ENCODE measurements at places on chromosomes 5 and 9.

DNA sequence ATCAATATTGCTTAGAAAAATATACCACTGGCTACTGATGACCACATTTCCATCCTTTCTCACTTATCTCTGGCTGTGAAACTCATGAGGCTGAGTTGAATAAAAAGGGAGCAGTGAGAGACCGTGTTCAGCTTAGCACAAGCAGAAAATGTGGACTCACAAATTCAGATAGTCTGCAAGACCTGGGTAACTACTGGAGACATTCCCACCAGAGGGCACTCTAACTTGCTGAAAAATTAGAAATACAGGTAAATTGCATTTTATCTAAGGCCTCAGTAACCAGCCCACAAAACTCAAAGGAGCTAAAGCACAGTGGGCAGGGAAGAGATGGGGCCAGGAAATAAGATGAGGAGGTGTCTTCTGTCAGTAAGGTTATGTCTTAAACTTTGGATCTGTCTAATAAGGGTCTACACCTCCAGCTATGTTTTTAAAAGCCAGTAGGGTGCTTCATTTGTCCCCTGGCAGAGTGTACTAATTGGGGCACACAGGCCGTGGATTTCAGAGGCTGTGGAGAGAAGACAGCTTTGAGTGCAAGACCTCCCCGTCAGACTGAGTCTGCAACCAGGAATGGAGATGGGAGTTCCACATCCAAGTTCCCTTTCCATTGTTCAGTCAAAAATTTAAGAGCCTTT lies 8.7 kb upstream of the NDUFB6 start:
- peak; percentile 77 for DNase-seq

- no peak for DNase-seq
These were observed 189.4 kb downstream of the CCDC192 start for GRCh38 chr5:127892467-127893207.

- DNase-seq: no peak
These were observed 29.7 kb downstream of the CNOT6 start for GRCh38 chr5:180523629-180524466.

- DNase-seq: no peak
These were observed 73.3 kb upstream of the SARDH start for GRCh38 chr9:133811471-133811870.

DNA sequence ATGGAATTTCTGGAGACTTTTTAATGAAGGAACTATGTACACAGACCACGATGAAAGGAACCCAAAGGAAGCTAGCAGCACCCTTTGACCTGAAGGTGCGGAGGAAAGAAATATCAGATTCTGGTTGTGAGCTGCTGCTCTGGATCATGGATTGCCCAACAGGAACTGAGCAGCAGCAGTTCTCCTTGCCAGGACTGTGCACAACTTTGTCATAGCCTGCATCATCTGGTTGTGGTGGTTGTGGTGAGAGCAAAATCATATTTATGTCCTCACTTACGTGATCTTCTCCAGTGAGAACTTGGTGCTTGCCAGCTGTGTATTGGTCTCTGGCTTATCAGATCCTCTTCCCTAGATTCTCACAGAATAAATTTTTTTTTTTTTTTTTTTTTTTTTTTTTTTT lies 70.7 kb upstream of the LPAR1 start:
- no peak for DNase-seq

- DNase-seq: no peak
These were observed 133.6 kb downstream of the MVB12B start for GRCh38 chr9:126459965-126460843.

DNA sequence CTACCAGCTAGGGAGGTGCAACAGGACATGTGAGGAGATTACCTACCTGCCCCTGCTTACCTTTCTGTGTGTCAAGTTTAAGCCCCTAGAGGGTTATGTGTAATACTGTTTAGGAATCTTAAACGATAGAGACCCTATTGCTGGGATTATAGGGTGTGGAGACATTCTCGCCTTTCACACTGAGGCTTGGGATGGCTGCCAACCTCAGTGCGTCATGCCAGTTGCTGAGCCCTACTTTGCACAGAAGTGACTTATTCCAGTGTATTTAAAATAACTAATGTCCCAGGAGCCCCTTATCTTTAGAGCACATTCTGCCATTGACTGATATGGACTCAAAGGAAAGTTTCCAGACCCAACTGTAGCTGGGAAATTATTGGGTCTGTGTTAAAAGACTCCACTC lies 76.6 kb upstream of the XPA start:
- DNase-seq: no peak

- DNase-seq: no peak
These were observed 35.1 kb downstream of the TDRD7 start for GRCh38 chr9:97447001-97447400.

GRCh38 chr9:114552706-114553105 lies 34.9 kb upstream of the ATP6V1G1 start:
- DNase-seq: no peak

DNA sequence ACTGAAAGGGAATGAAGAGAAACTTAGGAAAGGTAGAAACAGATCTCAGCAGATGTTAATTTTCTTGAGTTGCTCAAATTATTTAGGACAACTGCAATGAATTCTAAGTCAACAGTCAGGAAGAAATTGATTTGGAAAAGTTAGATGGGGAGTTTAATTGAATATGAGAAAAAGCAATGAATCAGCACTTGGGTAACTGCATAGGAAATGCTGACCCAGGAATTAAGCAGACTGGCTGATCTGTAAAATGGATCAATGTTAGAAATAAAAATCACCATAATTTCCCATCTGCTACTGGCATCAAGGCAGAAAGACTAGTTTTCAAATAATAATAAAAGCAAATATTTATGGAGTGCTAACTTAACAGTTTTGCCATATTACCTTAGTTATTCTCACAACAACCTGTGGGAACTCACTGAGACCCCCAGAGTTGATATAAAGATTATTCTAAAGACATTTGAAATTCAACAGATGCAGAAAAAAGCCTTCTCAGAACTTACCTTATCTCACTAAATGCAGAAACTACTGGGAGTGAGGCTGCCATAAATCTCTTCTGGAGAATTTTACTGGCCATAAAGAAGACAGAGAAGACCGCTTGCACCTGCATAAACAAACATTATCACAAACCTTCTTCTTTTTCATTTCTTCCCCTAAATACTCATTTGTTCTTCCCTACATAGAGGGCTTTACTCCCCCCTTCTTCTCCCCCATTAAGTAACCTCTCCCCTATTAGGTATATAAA lies 22.8 kb upstream of the SLC12A2 start:
- DNase-seq: no peak

DNA sequence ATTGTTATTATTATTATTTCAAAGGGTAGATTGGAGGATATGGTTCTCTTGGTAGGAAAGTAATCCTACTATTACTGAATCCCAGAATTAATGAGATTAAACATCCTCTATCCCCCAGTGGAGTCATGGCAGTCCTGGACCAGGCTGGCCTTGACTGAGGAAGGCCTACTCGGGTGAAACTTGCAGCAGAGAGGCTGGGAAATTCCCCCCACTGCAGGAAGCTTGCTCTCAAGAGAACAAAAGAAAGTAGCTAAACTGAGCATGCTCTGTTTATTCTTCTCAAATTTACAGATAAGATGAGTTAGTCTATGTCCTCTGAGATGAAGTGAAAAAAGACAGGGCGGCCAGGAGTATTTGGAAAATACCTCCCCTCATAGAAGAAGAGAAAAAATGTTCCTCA lies 233.9 kb upstream of the RPS23 start:
- DNase-seq: no peak

- DNase-seq: no peak
These were observed 127.3 kb downstream of the ZNF608 start for GRCh38 chr5:124619121-124619520.

- no peak for DNase-seq
These were observed 1058.0 kb downstream of the MAT2B start for GRCh38 chr5:164563370-164563769.

DNA sequence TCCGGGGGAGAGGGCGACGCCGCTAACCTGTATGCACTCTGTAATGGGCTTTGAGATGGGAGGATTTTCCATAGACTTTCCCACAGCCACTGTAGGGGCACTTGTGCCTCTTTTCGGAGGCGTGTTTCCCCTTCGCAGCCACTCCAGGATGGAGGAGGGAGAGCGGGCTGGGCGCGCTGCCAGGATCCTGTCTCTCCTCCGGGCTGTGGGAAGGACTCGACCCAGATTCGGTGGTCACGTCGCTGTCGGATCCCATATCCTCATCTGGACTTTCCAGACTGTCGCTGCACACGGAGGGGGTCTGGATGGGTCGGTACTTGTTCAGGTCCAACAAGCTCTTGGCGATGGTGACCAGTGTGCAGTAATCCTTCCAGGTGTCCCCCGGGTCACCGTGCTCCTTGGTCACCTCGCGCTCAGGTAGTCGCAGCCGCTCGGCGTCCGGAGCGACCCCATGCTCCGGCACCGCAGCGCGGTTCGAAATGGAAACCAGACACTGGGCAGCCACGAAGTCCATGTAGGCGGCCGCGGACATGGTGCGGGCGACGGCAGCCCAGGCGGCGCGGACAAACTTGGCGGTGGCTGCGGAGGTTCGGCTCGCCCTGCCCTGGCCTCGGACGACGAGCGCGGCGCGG lies 1.5 kb downstream of the KLF9 start:
- peak; percentile 24 for DNase-seq

DNA sequence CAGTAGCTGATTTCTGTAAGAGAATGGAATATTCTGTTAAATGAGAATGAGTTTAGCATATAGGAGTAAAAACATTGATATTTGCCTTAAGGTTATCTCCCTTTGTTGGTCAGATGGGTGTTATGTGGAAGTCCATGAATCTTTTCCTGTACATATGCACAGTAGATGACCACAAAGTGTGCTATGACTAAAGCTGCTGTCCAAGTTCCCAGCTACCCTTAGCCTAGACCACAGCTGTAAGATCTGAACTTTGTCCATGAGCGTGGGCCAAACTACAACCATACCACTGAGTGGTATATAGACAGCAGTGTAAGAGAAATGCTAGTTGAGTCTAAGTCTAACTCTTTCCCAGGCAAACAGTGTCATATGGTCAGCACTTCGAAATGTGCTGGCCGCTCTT lies 48.8 kb downstream of the CD180 start:
- DNase-seq: no peak

- DNase-seq: no peak
These were observed 10.9 kb downstream of the ZCCHC10 start for GRCh38 chr5:133015466-133015865.

DNA sequence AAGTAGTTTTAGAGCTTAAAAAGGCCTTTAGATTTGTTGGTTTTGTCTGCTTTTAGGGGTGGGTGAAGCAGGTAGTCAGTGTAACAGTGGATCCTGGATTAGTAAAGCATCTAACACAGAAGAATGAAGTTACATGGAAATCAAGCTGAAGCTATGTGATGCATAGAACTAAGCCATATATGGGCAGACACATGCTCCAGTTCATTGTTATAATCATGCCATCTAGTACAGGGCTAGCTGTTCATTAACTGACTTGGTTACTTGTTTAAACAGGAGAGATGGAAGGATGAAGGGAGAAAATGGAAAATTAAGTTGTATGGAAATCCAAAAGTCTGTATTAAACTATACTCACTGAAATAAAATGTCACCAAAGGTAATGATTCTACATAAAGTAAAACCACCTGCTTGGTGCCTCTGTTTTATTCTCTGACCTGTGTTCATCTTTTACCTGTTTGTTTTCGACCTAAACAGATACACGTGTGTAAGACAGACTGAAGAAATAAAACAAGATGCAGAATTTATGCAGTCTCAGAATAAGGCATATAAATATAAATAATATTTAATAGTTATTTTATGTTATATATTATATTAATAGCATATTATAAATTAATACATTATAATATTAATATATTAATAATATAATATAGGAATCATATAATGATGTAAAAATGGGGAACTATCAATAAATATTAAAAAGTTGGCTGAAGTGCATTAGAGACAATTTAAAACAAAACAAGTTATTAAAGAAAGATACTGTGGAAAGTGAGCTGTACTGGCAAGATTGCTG lies 33.9 kb downstream of the MRPS30 start:
- DNase-seq: no peak

- no peak for DNase-seq
These were observed 98.7 kb downstream of the RAPGEF6 start for GRCh38 chr5:131536211-131536826.

DNA sequence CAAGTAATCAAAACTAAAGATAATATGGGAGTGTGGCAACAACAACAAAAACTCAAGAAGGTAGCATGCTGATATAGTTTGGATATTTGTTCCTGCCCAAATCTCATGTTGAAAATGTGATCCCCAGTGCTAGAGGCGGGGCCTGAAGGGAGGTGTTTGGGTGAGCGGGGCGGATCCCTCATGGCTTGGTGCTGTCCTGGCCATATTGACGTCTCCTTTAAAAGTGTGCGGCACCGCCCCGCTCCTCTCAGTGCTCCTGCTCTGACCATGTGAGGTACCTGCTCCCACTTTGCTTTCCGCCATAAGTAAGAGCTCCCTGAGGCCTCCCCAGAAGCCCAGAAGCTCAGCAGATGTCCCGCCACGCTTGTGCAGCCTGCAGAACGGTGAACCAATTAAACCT lies 25.6 kb downstream of the MED27 start:
- DNase-seq: no peak

DNA sequence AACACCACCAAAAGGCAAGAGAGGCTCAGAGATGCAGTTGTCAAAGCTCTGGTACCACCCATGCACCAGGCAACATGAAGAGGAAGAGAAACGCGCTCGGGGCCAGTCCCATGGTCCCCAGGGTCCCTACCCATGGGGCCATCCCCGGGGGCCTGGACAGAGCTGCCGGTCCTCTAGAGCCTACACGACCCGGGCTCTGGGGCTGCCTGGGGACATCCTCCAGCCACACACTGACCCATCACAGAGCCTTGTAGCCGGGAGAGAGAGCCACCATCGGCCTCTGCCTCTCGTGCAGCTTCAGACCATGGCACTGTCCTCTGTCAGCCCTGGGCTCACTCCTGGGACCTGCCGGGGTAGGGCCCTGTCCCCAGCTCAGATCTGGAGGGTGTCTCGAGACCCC lies 23.7 kb downstream of the VAV2 start:
- no peak for DNase-seq

DNA sequence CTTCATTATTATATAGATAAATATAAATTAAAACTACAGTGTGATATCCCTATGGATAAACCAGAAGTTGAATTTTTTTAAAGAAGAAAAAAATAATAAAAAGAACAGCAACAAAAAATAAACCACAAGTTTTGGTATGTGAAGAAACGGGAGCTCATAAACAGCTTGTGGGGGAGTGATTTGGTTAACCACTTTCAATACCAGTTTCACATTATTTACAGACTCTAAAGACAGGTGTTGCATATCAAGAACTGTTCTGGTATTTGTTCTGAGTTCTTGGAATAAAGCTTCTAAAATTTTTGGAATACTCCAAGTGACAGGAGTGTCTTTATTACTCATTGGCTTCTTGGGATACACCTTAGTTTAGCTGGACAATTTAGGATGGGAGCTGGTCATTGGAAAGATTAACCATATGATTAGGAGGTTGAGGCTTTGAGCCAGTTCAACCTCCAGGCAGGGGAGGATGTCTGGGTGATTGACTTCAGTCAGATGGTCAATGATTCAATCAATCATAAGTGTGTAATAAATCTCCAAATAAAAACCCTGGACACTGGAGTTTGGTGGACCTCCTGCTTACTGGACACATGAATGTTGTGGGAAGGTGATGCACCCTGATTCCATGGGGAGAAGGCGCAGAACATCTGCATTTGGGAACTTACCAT lies 2223.1 kb upstream of the C9orf72 start:
- no peak for DNase-seq
